Body of pancreas (tissue), 4 donors: ENCODE measurements at places on chromosomes 12 and 14.

GRCh38 chr12:6953442-6954315 is 2.5 kb downstream of the PTPN6 start:
- H3K27me3 ChIP-seq = no peaks in the 10 kb centered on the region
- peaks cover 5% of the 10 kb centered on the region for H3K36me3 ChIP-seq
- H3K4me3 ChIP-seq = no peak overlapping the region
- peaks cover 5% of the 10 kb centered on the region for H3K4me1 ChIP-seq
- no peak overlapping the region for H3K27ac ChIP-seq
- DNase-seq = no peak

- no peaks in the 10 kb centered on the region for H3K27me3 ChIP-seq
- no peak overlapping the region for H3K27ac ChIP-seq
- no peak overlapping the region for H3K4me3 ChIP-seq
- H3K4me1 ChIP-seq = peaks cover 76% of the 10 kb centered on the region
These were observed 67.4 kb downstream of the ELK3 start for GRCh38 chr12:96261557-96261956.

- H3K27ac ChIP-seq = no peak overlapping the region
- no peak for DNase-seq
- peaks cover 13% of the 10 kb centered on the region for H3K4me1 ChIP-seq
- no peak overlapping the region for H3K4me3 ChIP-seq
- no peaks in the 10 kb centered on the region for H3K36me3 ChIP-seq
These were observed 11.8 kb upstream of the PAPLN start for GRCh38 chr14:73225496-73225895.

DNA sequence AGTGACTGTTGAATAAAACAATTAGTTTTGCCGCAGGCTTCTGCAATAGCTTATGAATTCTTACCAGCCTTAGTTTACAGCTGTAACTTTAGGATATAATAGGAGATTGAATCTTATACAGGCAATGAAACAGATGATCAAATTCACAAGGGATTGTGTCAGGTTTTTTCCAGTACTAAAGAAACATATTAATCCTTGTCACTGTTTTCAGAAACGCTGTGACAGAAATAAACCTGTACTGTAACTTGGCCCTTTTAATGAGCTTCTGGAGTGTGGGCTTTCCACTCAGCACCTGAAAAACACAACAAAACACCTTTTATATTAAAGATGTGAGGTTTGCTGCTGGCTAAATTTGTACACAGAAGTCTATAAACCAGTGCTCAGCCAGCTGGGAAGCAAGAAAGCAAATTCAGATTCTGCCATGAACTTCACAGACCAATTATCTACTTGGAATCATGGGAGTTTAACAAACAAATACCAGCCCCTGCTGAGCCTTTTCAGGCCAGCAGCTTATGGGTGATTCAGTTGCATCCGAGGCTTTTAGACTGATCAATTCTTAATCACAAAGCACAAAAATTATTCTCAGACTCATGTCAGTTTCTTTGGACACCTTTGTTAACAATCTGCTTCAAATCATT is 109.5 kb downstream of the FOXG1 start:
- no peak overlapping the region for H3K4me3 ChIP-seq
- no peak for DNase-seq
- H3K27ac ChIP-seq = no peak overlapping the region
- H3K36me3 ChIP-seq = no peaks in the 10 kb centered on the region
- H3K27me3 ChIP-seq = no peaks in the 10 kb centered on the region

DNA sequence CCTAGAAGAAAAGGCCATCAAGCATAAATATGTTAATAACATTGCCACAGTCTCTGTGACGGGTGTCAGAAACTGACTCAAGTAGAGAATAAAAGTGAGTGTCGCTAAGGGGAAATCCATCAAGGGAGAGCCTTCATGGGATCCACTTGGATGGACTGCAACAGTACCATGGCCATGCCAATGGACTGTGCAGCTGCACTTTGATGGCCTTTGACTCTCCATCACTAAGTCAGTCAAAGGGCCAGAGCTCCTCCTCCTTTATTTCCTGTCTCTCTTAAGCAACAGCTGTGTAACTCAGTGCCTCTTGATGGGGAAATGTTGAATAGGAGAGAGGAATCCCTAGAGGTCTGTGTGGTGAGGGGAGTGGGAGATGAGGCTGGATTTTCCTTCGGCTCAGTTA is 335.2 kb downstream of the BMP4 start:
- no peaks in the 10 kb centered on the region for H3K27me3 ChIP-seq
- H3K27ac ChIP-seq = no peak overlapping the region
- no peaks in the 10 kb centered on the region for H3K36me3 ChIP-seq

DNA sequence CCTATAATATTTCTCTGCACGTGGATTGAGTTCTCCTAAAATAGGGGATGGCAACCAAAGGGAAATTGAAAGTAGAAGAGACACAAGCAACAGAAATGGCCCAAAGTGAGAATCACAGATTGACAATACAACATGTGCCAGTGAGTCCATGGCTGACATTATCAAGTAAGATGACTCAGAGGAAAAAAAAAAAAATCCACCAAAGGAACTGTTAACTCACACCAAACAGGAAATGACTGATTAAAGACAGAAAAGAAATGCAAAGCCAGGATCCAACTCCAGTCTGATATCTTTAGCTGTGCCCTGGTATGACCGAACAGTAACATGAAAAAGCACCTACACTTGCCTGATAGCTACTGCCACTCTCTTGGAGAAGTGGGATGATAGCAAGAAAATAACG is 485.0 kb downstream of the PRKD1 start:
- peaks cover 4% of the 10 kb centered on the region for H3K4me1 ChIP-seq
- no peaks in the 10 kb centered on the region for H3K27me3 ChIP-seq
- no peaks in the 10 kb centered on the region for H3K36me3 ChIP-seq
- H3K4me3 ChIP-seq = no peak overlapping the region

- DNase-seq = peak; percentile 40
- H3K4me1 ChIP-seq = peaks cover 13% of the 10 kb centered on the region
- peak overlapping the region; percentile 18 for H3K27ac ChIP-seq
- no peaks in the 10 kb centered on the region for H3K27me3 ChIP-seq
These were observed 15.1 kb downstream of the FAIM2 start for GRCh38 chr12:49888461-49889151.
